ENCODE measurements at places on chromosomes 7 and 10.

- no peak for DNase-seq
- H3K36me3 ChIP-seq = no peaks in the 10 kb centered on the region
- peak overlapping the region; percentile 12 for H3K4me3 ChIP-seq
- peak overlapping the region; percentile 63 for H3K27ac ChIP-seq
- no peaks in the 10 kb centered on the region for H3K27me3 ChIP-seq
- H3K4me1 ChIP-seq = peaks cover 34% of the 10 kb centered on the region
Observed at GRCh38 chr10:123019941-123020703, 11.3 kb downstream of the ACADSB start.

DNA sequence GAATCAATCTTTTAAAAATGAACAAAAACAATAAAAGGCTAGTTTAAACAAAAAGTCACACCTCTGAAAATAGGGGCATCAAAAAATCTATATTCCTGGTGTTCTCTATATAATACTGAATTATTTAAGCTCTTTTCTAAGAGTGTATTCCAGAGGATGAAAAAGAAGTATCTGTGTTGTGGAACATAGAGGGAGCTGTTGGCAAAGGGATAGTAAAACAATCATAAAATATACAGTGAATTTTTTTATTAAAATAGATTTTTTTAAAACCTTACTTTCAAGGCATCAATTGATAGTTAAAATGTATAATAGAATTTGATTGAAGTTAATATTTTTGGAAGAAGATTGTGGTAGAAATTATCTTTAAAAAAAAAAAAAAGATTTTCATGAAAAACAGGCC is 1409.1 kb upstream of the CELF2 start:
- H3K36me3 ChIP-seq = no peaks in the 10 kb centered on the region
- H3K4me1 ChIP-seq = no peaks in the 10 kb centered on the region
- no peaks in the 10 kb centered on the region for H3K27me3 ChIP-seq
- H3K4me3 ChIP-seq = no peak overlapping the region
- no peak overlapping the region for H3K27ac ChIP-seq

- H3K27me3 ChIP-seq = no peaks in the 10 kb centered on the region
- H3K36me3 ChIP-seq = no peaks in the 10 kb centered on the region
- no peak overlapping the region for H3K4me3 ChIP-seq
- H3K4me1 ChIP-seq = no peaks in the 10 kb centered on the region
Observed at GRCh38 chr10:2782265-2782664, 285.1 kb upstream of the PFKP start.

DNA sequence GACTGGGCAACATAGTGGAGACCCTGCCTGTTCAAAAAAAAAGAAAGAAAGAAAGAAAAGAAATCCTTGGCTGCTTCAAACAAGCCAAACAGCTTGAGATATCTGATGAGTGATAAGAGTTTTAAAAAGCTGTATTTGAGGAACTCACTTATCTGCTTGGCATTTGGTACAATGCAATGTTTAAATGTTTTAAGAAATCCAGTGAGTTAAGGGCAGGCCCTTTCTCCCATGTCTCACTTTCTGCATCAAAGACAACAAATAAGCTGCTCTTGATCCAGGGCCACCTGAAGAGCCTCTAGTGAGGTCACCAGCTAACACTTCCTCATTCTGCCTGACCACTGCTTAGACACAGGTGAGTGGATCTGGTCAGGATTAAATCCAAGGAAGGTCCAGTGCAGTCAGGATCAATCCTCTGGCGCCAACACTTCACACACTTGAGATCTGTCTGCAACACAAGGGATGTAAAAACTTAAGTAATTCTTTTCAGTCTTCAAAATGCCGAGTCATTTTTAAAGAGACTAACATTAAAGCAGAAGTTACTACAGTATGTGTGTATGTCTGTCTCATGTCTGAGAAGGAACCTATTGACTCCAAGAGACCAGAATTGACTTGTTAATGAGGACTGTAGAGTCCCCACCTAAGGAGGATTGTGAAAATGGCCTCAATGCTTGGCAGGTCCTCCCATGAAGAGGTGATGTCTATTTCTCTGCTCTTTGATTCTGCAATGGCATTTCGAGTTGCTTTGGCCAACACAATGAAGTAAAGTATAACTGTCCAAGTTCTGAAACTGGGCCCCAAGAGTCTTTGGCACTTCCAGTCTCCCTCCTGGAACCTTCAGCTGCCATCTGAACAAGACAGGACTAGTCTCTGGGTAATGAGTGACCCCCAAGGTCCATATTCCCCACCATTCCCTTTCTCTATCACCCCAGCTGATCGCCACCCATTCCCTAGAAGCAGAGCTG is 43.1 kb downstream of the CREB3L2 start:
- H3K4me3 ChIP-seq = no peak overlapping the region
- H3K27me3 ChIP-seq = no peaks in the 10 kb centered on the region
- H3K27ac ChIP-seq = no peak overlapping the region
- no peak for DNase-seq
- H3K4me1 ChIP-seq = no peaks in the 10 kb centered on the region

DNA sequence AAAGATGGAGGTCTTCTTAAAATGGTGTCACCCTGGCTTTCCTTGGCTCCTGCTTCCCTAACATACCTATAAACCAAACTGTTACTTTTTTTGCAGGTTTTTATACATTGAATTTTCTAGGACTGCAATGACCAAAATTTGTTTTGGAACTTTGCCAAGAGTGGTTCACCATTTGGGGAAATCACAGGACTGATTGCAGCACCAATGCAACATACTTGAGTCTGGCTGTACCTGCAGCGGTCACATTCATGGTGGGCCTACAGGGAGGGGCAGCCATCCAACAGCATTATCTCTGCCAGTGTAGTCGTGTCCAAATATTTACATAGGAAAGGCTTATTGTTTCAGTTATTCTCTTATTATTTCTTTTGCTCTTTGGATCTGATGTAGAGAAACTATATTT is 69.0 kb downstream of the HACD1 start:
- no peaks in the 10 kb centered on the region for H3K4me1 ChIP-seq
- no peak overlapping the region for H3K27ac ChIP-seq
- DNase-seq = no peak
- H3K27me3 ChIP-seq = no peaks in the 10 kb centered on the region
- H3K4me3 ChIP-seq = no peak overlapping the region
- no peaks in the 10 kb centered on the region for H3K36me3 ChIP-seq

GRCh38 chr7:54255242-54255641 is 286.9 kb upstream of the VSTM2A start:
- no peak overlapping the region for H3K4me3 ChIP-seq
- H3K4me1 ChIP-seq = no peaks in the 10 kb centered on the region
- H3K27ac ChIP-seq = no peak overlapping the region
- no peaks in the 10 kb centered on the region for H3K36me3 ChIP-seq
- DNase-seq = no peak

DNA sequence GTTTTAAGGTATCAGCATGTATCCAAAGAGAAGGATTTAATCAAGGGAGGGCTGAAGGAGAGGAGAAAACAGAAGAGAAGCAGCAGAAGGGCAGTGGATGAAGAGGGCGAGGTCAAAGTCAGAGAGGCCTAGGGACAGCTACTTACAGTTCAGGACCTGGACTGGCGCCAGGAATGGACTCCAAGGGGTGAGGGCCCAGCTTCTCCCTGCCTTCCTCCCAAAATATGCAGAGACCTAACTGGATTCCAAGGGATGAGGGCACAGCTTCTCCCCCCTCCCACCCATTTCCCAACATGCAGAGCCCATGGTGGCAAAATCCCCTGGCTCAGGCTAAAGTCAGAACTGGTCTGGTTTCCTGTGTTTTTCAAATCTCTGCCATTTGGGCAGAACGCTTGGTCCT is 3.4 kb upstream of the TCF7L2 start:
- no peaks in the 10 kb centered on the region for H3K27me3 ChIP-seq
- no peaks in the 10 kb centered on the region for H3K4me1 ChIP-seq
- DNase-seq = no peak
- no peaks in the 10 kb centered on the region for H3K36me3 ChIP-seq
- no peak overlapping the region for H3K27ac ChIP-seq

GRCh38 chr7:65285906-65286864 is 87.5 kb upstream of the ZNF92 start:
- no peak overlapping the region for H3K27ac ChIP-seq
- DNase-seq = no peak
- H3K4me1 ChIP-seq = no peaks in the 10 kb centered on the region
- no peaks in the 10 kb centered on the region for H3K27me3 ChIP-seq

DNA sequence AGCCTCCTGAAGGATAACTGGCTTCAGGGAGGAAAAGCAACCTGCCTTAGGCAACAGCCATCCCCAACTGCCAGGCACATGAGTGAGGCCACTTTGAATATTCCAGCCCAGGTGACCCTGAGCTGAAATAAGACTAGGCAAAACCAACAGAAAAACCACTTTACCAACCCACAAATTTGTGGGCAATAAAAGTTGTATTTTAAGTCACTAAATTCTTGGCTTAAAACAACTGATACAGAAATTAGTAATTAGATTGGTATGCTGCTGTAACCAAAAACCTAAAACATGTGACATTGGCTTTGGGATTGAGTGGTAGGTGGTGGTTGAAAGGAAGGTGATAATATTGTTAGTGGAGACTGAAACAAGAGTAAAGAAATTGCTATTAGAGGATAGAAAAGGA is 39.9 kb downstream of the ABCB4 start:
- H3K4me3 ChIP-seq = no peak overlapping the region
- H3K36me3 ChIP-seq = peaks cover 67% of the 10 kb centered on the region
- no peaks in the 10 kb centered on the region for H3K27me3 ChIP-seq
- H3K27ac ChIP-seq = no peak overlapping the region
- no peak for DNase-seq
- H3K4me1 ChIP-seq = no peaks in the 10 kb centered on the region

- H3K27me3 ChIP-seq = no peaks in the 10 kb centered on the region
- H3K4me1 ChIP-seq = peaks cover 37% of the 10 kb centered on the region
- no peaks in the 10 kb centered on the region for H3K36me3 ChIP-seq
- no peak overlapping the region for H3K4me3 ChIP-seq
Observed at GRCh38 chr7:818031-818699, 14.1 kb upstream of the SUN1 start.

GRCh38 chr10:48496831-48497779 is 107.8 kb downstream of the ARHGAP22 start:
- H3K4me1 ChIP-seq = no peaks in the 10 kb centered on the region
- no peaks in the 10 kb centered on the region for H3K36me3 ChIP-seq
- H3K4me3 ChIP-seq = no peak overlapping the region
- no peaks in the 10 kb centered on the region for H3K27me3 ChIP-seq

DNA sequence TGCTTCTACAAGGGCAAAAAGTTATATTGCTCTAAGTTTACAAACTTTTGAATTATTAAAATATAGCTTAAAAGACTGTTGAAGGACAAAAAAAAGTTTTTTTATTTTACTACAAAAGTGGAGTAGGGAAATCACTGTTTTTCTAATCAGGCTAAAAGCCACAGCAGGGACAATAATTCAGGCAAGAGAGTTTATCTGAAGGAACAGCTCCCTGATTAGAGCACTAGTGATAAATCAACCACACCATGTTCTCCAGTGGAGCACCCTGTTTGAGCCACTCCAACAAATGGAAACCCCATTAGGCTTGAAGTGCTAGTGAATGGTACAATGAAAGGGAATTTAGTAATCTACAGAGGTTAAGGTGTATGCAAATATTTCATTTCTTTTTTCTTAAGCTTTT is 357.1 kb downstream of the SEMA3D start:
- no peaks in the 10 kb centered on the region for H3K27me3 ChIP-seq
- DNase-seq = no peak
- H3K27ac ChIP-seq = no peak overlapping the region
- H3K4me1 ChIP-seq = no peaks in the 10 kb centered on the region
- no peaks in the 10 kb centered on the region for H3K36me3 ChIP-seq
- no peak overlapping the region for H3K4me3 ChIP-seq

DNA sequence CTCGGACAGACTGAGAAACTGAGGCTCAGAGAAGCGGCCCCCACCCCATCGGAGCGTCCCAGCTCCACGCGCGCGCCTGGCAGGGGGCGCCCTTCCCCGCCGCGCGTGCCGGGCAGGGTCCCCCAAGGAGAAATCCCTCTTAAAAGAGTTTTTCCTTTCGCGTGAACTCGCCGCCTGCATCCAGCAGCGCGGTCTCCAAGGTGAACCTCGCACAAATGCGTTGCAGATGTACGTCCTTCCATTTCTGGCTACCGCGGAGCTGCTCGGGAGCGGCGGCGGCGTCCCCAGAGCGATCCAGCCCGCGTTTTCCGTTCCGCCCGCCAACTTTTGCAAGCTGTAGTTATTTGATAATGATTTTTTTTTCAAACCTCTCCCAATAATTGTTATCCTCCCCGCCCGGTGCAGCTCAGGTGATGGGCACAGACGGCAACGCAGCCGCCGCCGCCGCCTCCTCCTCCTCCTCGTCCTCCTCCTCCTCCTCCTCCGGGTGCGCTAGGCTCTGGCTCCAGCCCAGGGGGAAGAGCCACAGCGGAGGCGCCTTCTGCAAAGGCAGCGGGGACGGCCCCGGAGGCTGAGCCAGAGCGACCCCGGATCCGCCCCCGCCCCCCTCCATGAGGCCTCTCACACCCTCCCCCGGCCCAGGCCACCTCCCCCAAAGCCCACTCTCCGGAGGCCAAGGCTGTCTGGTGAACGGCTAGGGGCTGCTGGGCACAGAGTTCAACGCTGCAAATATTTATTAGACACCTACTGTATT is 74.0 kb upstream of the CUX1 start:
- H3K27me3 ChIP-seq = no peaks in the 10 kb centered on the region
- H3K36me3 ChIP-seq = no peaks in the 10 kb centered on the region
- H3K4me3 ChIP-seq = peak overlapping the region; percentile 37
- no peak for DNase-seq
- no peaks in the 10 kb centered on the region for H3K4me1 ChIP-seq
- H3K27ac ChIP-seq = no peak overlapping the region

DNA sequence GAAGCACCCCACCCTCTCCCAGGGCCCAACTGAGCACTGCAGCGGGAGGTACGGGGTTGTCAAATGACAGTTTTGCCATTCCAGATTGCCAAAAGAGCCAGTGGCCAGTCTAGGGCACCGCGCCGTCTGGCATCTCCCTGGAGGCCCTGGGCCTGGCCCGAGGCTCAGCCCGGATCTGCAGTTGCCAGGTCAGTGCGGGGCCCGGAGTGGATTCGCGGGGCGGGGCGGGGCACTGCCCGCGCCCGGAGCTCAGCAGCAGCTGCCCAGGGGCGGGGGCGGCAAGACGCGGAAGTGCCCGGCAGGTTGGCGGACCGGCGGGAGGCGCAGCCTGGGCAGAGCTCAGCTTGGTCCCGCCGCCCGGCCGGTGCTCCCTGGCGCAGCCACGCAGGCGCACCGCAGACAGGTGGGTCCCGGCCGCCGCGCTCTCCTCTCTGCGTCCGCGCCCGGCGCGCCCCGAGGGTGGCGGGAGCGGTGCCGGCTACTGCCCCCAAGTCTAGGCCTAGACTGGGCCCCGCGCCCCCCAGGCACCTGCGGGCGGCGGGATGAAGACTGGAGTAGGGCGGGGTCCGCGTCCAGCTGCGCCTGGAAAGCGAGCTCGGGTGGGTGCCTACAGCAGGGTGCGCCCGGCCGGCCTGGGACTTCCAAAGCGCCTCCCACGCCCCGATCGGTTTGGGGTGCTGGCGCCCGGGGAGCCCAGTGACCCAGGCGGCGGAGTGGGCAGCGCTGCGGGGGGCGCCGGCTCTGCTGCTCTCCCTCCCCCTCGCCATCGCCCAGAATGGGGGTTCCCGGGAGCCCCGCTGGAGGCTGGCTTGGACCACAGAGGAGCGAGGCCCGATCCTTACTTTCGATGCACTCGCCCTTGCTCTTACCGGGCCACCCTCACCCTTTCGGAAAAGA is at the start of gene IRF5:
Gene IRF5 (plus strand): TSS at position 281 of the 897 bp plus-strand sequence. CDS start 4,155 bp downstream, outside the sequence.
- peak within 1 kb of the TSS; percentile 71 for H3K27ac ChIP-seq
- no peaks in the 10 kb centered on the region for H3K27me3 ChIP-seq
- peak; percentile 87 for DNase-seq
- no peaks in the 10 kb centered on the region for H3K36me3 ChIP-seq
- H3K4me1 ChIP-seq = peaks cover 38% of the 10 kb centered on the region
- H3K4me3 ChIP-seq = peak within 1 kb of the TSS; percentile 69

All from right lobe of liver (tissue), 6 donors.